ENCODE measurements at places on chromosomes 12 and 14.
A peak's percentile ranks its signal among the peaks of the same experiment; 100 is the strongest.

DNA sequence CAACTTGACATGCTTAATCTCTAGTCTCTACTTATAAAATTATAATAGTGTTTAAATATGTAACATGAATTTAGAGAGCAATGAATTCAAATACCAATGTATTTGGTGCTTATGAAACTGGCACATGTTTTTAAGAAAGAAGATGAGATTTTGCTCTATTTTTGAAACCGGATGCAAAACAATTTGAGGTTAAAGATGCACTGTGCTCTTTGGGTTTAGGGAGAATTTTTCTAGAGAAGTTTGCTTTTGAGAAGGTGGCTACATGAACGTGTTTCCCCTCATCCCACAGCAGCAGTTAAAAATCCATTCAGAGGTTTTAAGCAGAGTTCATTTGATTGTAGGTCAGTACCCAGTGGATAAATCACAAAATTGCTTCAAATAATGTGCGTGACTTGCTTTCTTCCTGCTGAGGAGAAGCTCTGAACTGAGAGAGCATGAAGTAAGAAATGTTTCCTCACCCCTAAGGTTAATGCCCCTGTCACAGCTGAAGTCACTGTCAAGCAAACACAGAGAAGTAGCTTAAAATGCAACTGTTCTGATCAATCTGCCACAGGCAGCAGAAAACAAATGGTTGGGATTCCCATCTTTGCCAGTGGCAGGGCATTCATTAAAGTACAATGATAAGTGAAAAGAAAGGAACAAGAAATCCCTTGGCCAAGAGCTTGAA lies 241.9 kb upstream of the SYT1 start:
- DNase-seq, result no peak

DNA sequence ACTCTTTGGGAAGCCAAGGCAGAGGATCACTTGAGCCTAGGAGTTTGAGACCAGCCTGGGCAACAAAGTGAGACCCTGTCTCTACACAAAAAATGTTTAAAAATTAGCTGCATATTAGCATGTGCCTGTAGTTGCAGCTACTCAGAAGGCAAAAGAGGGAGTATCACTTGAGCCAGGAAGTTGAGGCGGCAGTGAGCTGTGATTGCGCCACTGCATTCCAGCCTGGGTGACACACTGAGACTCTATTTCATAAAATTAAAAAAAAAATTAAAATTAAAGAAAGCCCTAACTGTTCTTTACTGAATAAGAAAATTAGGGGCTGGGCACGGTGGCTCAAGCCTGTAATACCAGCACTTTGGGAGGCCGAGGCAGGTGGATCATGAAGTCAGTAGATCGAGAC lies 27.0 kb downstream of the SENP1 start:
- DNase-seq, result no peak

- DNase-seq, result no peak
These were observed 180.3 kb downstream of the HELB start for GRCh38 chr12:66482351-66483203.

- DNase-seq, result no peak
These were observed 154.5 kb downstream of the EGLN3 start for GRCh38 chr14:33796356-33796755.

GRCh38 chr12:116642683-116643082 lies 83.5 kb downstream of the MAP1LC3B2 start:
- DNase-seq, result no peak

DNA sequence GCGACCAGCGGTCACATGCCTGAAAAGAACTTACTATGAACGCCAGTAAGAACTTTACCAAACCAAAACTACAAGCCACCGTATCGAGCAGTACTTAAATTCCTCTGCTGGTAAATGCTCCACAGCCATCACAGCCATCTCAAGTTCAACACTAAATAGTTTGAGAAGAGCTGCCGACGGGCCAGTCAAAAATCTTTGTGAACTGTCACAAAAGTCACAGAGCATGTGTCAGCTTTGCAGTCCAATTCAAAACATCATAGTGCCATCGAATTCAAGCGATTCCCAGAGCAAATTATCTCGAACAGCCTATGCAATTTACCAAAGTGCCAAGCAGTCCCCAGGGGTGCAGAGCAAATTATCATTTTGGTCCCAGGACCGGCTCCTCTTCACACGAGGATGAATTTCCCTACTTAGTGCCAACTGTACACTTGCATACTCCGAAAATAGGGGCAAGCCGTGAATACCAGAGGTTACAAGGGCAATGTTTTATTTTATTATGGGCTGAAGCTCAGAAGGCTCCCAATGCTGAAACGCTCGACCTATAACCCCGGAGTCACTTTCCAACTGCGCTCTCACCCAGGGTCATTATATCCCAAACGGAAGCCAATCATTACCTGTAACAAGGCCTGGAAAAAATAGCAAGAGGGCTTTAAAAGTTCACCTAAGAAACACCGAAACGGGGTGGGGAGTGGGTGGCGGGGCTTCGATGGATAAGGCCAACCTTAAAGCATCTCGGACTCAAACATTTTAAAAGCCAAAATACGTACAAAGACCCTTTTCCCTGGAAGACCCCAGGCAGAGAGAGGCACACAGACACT lies 1.1 kb downstream of the LRP6 start:
- peak; percentile 48 for DNase-seq

- DNase-seq, result no peak
These were observed 514.6 kb downstream of the MED13L start for GRCh38 chr12:115762936-115763335.

DNA sequence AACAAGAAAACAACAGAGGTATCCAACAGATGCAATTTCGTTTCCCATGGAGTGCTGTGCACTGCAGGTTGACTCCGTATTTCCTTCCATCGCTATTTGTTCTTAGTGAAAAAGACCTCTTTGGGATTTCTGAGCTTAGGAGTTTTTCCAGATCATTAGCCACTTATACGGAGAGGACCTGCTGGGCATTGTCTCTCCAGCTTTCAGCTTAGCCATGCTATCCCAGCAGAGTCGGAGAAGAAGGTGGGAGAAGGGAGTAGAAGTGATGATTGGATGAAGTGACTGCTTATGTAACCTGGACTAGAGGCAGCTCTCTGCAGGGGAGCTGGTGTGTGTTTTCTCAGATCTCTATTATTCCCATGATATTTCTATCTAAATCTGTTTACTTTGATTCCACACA lies 737.7 kb downstream of the DIO2 start:
- no peak for DNase-seq

GRCh38 chr12:79665212-79665887 lies 25.4 kb downstream of the PAWR start:
- no peak for DNase-seq

DNA sequence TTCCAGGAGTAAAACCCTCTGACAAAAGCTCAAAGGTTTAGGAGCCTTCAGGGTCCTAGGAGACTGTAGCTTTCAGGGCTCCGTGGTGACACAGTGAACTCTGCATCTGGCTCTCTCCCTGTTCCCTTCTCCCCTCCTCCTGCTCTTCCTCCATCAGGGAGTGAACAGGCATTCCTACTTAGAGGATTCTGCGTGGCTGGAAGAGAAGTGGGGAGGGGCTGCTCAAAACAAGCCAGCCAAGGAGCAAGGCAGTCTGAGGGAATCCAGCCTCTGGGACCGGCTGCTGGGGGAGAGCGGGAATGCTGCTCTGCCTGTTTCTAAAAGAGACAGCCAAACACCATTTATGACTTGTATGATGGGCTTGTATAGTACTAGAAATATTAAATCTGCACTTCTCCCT lies 49.5 kb downstream of the RBMS2 start:
- DNase-seq, result no peak

DNA sequence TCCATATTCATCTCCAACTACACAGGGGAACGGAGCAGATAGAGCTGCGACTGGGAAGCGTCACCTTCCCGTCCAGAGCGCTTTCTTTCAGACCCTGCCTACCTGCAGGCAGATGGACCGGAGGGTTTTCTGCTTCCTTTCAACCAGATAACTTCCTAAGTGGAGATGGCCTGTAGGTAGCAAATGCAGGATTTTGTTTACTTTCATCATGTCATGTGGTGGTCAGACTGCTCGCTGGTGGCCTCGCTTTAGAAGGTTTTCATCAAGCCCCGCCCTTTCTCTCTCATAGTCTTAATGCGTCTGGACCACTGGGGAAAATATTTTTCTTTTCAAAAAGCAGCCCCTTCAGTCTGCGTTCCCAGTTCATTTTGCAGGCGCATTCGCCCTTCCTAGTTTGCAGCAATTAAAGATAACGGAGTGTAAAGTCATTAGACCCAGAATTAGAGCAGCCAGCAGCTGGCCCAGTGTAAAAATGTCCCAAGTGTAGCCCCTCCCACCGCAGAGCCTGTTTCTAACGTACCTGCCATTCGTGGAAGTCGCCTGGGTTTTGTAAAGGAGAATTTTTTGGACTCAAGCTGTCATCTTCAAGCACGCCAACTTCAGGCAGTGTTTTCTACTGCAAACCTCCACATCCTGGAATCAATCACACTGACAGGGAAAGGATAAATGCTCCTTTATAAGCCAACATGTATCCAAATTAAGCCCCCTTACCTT lies 68.9 kb downstream of the TESC start:
- DNase-seq, result no peak

DNA sequence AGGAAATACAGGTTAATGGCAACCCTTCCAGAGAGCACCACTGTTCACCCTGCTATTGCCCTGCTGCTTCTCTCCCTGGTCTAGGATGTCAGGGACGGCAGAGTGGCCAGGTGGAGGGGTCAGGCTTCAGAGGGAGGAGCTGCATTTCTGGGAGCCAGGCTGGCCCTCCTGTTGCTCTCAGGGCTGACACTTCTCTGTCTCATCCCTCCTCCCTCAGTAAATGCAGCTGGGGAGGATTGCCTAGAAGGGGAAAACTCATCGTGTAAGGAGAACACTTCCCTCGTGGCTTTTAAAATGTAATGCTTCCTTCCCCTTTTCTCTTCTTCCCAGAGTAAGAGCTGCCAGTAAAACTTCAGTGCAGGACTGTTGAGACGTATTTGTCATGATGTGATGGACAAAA lies 20.8 kb downstream of the SUSD6 start:
- DNase-seq, result no peak
